Cardiac septum (tissue), 1 donor: ENCODE measurements at places on chromosomes 2 and 18. TPM values are rescaled to one million over a fixed set of nuclear protein-coding genes. Genes with fewer than 3 reads are reported as not detected.

- DNase-seq, result no peak
Measured at GRCh38 chr2:44943031-44943692, 1.7 kb downstream of the SIX3 start.

DNA sequence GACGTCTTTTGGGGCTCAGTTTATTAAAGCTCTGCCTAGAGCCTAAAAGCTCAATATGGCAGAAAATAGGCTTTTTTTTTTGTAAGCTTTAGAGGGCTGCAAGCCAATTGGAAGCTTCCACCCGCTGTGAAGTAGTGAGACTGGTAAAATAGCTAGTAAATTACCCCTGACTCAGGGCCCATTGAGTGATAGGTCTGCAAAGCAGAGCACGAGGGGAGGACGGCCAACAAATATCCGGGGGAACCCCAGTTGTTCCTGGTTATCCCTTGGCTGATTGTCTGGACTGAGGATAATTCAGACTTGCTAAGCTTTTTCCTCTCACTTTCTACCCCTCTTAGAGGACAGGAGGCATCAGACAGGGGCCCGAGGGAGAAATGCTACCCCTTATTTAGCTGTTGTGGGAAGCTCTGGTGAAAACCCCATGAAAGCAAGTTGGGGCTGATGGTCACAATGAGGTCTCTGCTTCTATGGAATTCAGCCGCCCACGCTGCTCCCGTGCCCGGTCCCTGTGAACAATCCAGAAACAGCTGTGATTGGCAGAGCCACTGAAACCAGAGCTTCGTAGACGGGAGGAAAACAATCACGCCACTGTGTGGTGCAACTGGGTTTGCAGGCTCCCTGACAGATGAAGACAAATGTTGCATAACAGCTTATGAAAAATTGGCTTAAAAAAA, 141.9 kb upstream of the LGALSL start:
- DNase-seq, result peak; percentile 85

DNA sequence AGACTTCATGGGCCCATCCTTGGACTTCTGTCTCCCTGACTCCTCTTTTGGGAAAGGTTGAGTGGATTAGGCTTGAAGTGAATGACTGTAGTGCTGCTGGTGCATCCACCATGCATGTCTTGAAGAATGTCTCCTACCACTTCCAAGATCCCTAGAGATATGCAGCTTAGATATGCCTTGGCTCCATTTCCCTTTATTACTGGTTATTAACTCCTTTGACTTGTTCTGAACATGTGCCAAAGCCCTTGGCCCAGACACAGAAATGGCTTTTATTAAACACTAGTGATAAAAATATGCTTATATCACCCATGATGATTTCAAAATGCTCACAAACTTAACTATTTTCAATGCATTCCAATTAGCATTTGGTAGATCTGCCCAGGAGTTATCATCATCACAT, 90.0 kb upstream of the SLC14A2 start:
- DNase-seq, result no peak

The MAP2 gene
- total RNA-seq, result 42.1 TPM

The RAB10 gene
- total RNA-seq, result 79.4 TPM
